Gastrocnemius medialis (tissue), 4 donors: ENCODE measurements at places on chromosomes 6 and 20. TPM values are rescaled to one million over a fixed set of nuclear protein-coding genes. Genes with fewer than 3 reads are reported as not detected.
A peak's percentile ranks its signal among the peaks of the same experiment; 100 is the strongest.

Gene PRDM1
- 2.1 TPM for total RNA-seq

DNA sequence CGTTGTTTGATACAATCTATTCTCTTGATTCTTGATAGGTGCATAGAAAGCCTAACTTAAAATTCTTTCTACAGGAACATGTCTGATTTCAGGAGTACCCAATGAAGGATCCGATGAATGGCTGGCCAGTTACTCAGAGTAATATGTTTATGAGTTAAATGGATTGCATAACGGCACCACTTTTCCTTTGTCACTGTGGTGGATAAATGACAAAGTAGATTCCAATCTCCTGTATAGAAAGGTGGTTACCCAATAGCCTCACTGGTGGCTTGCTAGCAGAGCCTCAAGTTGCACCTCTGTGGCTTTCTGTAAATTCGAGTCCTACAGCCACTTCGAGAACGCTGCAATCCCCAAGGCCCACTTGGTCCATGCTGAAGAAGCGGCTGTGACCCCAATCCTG lies 28.4 kb downstream of the LHFPL5 start:
- DNase-seq = no peak

GRCh38 chr6:56593801-56594318 lies 48.8 kb downstream of the DST start:
- DNase-seq = no peak

GRCh38 chr6:45780523-45780922 lies 235.1 kb downstream of the CLIC5 start:
- no peak for DNase-seq

- no peak for DNase-seq
These were observed 2.0 kb downstream of the GFRA4 start for GRCh38 chr20:3661060-3661813.

Gene TFEB
- 85.9 TPM for total RNA-seq

Gene NFKBIE
- total RNA-seq = 11.1 TPM

GRCh38 chr6:43013097-43013842 lies 476 bp downstream of the MEA1 start:
- no peak for DNase-seq

Gene LIME1
- total RNA-seq = 3.1 TPM

DNA sequence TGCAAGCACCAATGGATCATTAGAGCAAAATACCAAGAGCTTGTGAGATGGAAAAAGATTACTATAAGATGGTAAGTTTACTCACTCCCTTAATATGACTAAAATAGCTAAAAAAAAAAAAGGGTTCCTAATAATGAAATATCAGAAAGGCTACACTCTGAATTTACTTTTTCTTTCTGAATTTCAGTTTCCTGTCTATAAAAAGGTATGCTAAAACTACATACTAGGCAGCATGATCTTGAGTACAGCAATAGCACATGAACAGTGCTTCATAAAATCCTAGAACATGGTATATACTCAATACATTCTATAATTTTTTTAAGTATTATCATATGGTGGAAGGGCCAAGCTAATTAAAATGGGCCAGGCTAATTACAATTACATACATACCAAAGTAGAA lies 24.0 kb upstream of the FAM135A start:
- DNase-seq = no peak

GRCh38 chr6:33390767-33391277 lies 801 bp upstream of the KIFC1 start:
- no peak for DNase-seq

DNA sequence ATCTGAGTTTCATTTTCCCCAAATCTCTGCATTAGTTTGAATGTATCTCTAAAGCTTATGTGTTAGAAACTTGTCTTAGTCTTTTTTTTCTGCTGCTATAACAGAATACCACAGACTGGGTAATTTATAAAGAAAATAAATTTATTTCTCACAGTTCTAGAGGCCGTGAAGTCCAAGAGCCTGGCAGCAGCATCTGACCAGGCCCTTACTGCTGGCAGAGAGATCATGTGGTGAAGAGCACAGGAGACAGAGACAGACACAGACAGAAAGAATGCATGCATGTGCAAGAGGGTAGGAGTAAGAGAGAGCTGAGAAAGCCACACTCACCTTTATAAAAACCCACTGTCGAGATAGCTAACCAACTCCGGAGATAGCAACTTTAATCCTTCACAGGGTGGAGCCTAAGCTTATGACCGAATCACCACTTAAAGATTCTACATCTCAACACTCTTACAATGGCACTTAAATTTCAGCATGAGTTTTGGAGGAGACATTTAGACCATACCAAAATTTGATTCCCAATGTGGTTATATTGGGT lies 412.7 kb upstream of the SOX4 start:
- DNase-seq = no peak

DNA sequence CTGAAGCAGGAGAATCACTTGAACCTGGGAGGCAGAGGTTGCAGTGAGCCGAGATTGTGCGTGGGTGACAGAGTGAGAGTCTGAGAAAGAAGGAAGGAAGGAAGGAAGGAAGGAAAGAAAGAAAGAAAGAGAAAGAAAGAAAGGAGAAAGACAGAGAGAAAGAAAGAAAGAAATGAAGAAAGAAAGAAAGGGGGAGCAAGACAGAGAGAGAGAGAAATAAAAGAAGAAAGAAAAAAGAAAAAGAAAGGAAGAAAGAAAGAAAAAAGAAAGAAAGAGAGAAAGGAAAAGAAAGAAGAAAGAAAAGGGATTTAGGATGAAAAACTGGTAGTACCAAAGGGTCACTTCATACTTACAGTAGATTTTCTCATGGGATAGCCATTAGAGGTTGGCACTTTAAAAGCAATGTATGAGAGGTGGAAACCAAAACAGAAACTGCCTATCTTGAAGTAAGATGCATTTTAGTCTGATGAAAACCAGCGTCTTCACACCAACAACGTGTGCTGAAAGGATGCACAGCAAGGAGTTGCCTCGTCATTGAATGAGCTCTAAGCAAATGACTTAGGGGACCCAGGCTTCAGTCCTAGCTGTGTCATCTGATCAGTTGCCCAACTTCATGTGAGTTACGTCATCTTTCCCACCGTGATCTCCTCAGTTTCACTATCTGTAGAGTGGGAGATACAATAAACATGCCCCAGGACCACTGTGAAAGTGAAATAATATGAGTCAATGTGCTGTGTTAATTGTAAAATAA lies 133.9 kb upstream of the NEDD9 start:
- DNase-seq = no peak

DNA sequence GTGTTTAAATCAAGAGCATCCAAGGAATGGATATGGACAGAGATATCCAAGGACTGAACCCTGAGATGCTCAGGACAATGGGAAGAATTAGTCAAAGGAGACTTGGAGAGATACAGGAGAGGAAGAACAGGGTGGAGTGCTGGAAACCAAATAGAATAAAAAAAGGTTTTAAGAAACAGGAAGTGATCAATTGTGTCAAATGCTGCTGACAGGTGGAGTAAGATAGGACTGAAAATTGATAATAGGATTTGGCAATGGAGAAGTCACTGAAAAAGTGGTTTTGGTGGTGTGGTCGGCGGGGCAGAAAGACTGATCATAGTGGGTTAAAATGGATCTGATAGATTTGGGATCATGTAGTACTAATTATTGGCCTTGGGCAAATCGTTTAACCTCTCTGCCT lies 37.9 kb upstream of the PNRC1 start:
- no peak for DNase-seq

- peak; percentile 15 for DNase-seq
These were observed 54.9 kb downstream of the RSPO3 start for GRCh38 chr6:127173156-127173940.
